GM23248 (cell line): ENCODE measurements at places on chromosomes 1 and 21. TPM values are rescaled to one million over a fixed set of nuclear protein-coding genes. Genes with fewer than 3 reads are reported as not detected.

DNA sequence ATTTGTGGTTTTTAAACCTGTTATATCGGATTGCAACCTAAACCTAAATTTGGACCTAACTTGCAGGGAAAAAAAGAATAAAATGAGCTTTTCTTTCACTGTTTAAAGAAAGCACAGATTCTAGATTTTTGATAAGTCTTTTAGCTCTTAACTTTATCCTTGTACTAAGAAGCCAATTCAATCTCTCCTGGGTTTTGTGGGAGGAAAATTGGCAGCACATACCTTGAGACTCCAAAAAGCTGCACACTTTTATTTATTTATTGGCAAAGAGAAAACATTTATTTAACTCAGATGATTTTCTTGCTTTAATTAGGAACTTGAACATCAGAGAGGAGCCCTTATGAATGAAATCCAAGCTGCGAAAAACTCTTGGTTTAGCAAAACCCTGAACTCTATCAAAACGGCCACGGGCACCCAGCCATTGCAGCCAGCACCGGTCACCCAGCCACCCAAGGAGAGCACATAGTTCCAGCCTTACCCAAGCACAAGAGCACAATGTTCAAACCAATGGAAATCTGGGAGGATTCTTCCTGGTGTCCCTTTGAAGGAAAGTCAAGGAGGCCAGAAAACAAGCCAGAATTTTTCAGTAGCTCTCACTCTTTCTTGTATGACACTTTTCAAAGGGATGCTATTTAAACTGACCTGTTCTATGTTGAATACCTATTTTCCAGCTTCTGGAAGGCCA lies 10.1 kb upstream of the CACYBP start:
- DNase-seq = peak; percentile 55

DNA sequence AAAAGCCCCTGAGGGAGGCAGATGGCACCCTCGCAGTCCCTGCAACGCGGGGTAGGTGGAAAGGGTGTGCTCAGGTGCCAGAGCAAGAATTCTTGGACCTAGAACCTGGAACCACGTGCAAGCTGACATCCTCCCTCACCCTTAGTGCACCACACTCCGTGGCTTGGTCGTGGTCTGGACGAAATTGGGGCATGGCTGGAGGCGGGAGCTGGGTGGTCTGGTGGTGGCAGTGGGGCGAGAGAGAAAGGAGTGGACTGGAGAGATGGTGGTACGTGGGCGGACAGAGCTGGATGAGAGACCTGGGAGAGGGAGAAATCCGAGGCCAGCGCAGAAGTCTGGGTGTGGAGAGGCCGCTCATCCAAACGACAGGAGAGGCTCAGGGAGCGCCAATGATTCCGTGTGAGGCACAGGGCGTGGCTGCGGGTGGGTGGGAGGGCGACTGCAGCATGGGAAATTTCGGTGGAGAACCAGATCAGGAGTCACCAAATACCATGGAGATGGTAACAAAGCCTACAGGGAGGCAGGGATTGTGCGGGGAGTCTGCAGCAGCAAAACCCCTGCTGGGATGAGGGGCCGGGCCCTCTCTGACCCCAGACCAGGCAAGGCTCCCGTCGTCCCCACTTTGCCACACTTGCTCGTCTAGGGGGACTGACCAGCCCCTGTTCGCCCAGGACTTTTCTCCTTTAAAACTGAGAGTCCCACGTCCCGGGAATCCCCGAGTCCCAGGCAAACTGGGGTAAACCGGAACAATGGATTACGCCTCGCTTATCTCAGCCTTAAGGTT lies 31.9 kb downstream of the CDCP2 start:
- DNase-seq = peak; percentile 71

AVPR1B gene
- not detected in 2 replicates for total RNA-seq

FAM229A gene
- 1.1 and 3.2 TPM in 2 replicates for total RNA-seq
